Peyer's patch (tissue), 4 donors: ENCODE measurements at places on chromosomes 2 and 18.

- DNase-seq: no peak
These were observed 550.6 kb upstream of the ACVR2A start for GRCh38 chr2:147293991-147294824.

- DNase-seq: no peak
These were observed 87.7 kb downstream of the SH3YL1 start for GRCh38 chr2:175880-176820.

DNA sequence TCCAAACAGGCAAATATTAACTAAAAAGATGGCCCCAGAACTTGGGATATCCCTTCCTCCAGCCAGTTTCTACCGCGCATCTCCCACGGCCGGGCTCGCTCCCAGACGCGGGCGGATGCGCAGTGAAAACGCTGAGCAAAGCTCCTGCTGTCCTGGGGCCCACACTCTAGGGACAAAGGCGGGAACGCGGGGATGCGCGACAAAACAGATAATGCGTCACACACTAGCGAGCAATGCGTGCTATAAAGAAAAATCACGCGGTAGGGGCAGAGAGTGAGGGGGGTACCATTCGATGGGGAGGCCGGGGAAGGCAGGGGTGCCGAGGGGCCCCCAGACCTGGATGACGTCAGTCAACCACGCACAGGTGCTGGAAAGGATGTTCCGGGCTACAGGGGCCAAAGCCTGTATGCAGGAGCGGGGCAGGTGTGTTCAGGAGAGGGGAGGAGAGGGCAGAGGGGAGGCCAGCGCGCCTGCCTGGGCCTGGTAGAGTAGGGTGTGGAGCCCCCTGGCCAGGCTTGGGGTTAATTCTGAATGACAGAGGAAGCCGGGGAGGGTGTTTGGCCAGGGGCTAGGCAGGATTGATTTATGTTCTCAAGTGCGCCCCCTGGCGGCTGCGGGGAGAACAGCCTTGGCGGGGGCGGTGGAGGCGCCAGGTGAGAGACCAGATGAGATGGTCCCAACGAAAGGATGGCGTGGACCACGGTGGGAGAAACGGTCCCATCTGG is 14.9 kb upstream of the ITM2C start:
- DNase-seq: peak; percentile 75

DNA sequence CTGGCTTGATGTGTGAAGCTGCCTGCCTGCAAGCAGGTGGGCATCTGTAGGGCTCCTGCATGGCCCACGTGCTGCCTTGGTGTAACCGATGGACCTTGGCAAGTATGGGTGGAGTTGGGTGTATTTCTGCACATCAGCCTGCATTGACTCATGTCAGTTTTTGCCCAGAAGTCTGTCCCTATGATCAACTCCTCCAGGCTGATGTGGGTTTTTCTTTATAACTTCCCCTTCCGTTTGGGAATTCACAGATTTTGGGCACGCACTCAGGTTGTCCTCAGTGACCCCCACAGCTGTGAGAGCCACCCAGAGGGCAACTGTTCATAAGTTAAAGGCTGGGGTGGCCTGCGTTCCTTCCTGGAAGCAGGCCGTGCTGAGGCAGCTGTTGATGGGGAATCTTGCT is 123.3 kb downstream of the NCK2 start:
- no peak for DNase-seq

- peak; percentile 59 for DNase-seq
These were observed 1.2 kb downstream of the ABHD3 start for GRCh38 chr18:21703241-21703820.

DNA sequence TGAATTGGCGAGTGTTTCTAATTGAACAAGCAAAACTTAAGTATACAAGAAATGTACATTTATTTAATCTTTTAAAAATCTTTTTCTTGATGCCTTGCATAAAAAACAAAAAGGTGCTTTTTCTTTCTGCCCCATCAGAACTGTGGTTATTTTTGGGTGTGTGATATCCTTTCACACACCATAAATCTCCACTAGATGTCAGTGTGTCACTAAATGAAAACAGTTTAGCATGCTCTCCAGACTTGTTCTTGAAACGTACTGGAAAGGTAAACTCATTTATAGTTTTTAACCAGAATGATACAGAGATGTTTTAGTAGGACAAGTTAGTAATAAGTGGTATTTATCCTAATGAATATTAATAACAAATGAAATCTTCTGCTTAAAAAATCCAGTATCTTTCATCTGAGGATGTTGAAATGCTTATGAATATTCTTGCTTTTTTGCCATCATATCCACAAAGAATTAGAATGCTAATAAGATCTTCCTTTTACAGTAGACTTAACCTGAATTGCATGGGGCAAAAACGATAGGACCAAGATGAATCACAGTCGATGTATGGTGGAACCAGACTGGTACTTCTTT is 96.8 kb downstream of the UBE2E3 start:
- DNase-seq: no peak

DNA sequence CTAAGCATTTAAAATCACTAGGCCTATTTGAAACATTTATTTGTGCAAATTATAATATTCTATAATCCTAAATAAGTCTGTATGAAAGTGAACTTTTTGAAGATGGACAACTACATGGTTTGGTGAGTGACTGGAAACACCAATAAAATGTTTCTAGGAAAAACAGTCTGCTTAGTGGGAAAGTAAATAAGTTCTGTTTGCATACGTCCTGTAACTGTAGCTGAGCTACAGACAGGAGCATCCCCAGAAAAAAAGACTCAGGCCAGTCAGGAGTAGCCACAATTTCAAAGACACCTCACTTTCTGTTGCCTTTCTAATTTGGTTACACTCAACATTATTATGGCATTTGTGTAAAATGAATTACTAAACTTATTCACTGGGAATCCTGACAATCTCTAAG is 28.4 kb upstream of the KCNJ3 start:
- no peak for DNase-seq
